ENCODE measurements at places on chromosomes 5 and 9.

DNA sequence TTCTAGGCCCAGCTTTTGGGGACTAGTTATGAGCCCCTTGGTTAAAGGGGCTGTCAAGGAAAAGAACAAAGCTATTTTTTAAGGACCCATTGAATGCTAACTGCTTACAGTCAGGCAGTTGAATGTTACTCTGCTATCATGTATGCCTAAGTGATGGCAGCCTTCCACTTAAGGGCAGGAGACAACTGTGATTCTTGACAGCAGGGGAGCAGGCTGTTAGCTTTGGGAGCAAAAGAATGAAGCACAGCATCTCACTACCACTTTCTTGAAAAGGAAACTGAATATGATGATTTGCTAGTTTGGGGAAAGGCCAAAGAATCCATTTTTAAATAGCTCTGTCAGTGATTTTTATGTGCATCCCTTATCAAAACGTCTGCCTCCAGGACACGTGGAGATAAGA lies 221.6 kb downstream of the SH3GL2 start:
- DNase-seq: no peak

DNA sequence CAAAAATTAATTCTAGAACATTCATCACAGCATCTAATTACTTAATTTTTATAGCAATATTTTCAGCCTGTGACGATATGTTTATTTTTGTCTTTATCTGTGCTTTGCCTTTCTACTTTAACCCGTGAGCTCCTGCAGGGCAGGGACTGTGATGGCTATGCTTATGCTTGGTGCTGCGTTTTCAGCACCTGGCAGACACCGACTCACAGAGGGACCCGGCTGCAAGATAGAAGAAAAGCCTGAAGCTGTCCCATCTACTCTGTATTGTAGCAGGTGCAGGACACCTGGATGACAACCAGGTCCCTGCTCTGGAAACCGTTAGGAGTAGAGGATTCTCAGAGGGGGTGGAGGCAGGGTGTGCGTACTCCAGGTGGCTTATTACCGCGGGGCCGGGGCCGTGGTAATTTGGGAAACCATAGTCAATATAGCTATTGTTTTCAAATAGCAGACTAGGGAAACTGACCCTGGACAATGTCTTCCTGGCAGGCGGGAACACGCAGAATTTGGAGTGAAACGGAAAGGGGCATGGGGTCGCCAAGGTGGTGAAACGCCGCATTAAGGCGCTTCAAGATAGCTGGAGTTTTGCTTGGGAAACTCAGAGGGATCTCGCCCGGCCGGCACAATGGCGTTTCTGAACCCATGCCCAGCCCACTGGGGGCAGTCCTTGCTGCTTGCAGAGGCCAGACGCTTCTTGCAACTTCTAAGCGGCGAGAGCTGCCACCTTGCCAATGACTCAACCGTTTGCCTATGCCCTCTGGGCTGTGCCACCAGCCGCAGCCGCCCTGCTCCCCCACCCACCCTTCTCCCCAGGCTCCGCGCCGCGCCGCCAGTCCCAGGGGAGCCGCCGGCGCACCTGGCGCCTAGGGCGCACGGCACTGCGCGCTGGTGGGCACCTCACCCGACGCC lies 140.1 kb upstream of the PALM2AKAP2 start:
- DNase-seq: peak; percentile 70

DNA sequence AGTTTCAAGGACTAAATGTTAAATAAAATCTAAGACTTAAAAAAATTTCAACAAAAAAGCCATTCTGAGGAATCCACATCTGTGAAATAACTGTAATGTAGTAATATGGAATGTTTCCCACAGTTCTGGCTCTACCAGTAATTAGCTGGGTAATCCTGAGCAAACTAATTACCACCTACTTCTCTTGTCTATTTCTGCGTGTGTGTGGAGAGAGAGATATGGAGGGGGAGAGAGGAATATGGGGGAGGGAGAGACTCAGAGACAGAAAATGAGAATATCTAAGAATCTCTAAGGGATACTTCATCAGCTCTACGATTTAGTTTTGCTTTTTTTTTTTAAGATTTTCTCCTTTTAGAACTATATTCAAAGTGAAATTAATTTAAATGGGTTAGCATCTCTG lies 28.0 kb downstream of the TBCA start:
- no peak for DNase-seq

GRCh38 chr5:100406640-100407039 lies 128.5 kb upstream of the FAM174A start:
- no peak for DNase-seq

DNA sequence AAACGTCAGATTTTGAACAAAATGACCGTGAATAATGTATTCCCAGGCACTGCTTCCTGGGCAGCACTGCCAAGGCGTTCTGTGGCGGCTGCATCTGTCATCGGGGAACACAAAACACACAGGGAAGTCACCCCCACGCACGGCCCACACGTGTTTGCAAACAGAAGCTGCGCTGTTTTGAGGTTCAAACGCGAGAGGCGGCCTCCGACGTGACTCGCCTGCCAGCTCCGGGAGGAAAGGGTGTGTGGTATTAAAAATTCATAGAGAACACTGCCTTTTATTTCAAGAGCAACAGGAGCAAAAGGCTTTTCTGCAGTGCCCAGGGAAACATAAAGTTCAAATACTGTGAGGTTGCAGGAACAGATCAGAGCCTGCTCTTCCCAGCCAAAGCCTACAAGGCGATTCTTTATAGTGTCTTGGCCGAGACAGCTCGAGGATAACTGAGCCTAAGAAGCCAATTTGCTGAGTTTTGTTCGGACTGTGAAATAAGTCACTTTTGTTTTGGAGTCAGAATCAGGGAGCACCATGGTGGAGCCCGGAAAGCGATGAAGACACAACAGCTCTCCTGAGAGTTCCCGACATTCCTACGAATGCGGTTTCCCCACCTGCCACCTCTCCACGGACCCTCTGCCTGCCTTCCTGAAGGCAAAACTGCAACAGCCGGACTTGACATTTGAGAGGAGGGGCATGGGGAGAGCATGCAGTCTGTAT lies 115.3 kb upstream of the IRX2 start:
- DNase-seq: no peak

GRCh38 chr5:83341815-83342334 lies 129.7 kb upstream of the VCAN start:
- no peak for DNase-seq

DNA sequence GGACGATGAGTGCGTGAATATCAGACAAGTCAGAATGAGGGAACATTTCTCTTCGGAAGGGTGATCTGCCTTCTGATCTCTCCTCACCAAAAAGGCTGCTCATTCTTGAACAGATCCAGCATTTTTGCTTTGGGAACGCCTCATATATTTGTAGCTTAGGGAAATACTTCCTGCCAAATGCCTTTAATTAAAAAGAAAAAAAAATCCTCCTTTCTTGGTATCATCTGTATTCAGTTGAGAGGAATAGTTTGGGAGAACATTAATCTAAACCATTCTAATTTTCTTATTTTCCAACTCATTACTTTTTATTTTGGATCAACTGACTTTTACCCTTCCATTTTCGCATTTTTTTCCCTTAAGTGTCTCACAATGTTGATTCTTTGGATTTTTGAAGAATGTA lies 163.4 kb downstream of the SNX18 start:
- DNase-seq: no peak

DNA sequence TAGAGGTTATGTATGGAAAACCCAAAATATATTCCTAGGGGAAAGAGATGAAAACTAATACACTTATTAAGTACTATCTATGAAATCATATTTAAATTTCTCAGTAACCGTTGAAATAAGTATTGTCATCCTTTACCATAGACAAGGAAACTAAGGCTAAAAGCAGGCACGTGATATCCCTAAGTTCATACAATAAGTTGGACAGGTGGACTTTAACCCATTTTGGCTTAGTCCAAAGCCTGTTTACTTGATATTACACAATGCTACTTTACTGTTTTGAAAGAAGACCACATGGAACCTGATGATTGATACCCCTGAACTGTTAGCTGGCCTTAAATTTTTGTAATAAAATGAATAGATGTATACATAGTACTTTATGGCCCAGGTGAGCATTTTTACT lies 3.5 kb downstream of the NFX1 start:
- DNase-seq: no peak

GRCh38 chr5:90888511-90889324 lies 330.1 kb downstream of the ADGRV1 start:
- no peak for DNase-seq

GRCh38 chr5:116788851-116789403 lies 214.3 kb upstream of the SEMA6A start:
- no peak for DNase-seq

- DNase-seq: peak; percentile 40
Measured at GRCh38 chr9:84266087-84266561, 74.4 kb downstream of the SLC28A3 start.

- DNase-seq: no peak
Measured at GRCh38 chr5:172284611-172284980, 1.0 kb upstream of the UBTD2 start.
